Aorta (tissue), 5 donors: ENCODE measurements at places on chromosomes 16 and 17. TPM values are rescaled to one million over a fixed set of nuclear protein-coding genes. Genes with fewer than 3 reads are reported as not detected.

The KRTAP4-1 gene
- not detected for total RNA-seq

DNA sequence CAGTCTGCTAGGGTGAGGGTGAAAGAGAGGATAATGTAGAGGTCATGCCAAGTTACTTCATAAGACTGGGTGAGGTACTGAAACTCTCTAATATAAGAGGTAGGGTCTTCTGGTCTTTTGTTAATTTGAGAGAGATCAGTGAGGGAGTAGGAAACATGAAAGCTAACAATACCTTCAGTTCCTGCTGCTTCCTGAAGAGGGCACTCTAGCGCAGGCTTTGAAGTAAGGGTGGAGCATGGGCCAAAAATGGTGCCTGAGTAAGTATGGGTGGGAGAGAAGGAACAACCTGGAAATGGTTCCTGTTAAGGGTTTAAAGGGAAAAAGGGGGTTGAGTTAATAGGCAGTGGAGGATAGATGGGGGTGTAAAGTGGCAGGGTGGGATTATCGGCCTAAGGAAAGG, 2449.5 kb downstream of the TP53TG3F start:
- no peaks in the 10 kb centered on the region for H3K36me3 ChIP-seq
- H3K4me1 ChIP-seq, result no peaks in the 10 kb centered on the region
- H3K4me3 ChIP-seq, result no peak overlapping the region
- no peak for DNase-seq
- H3K27me3 ChIP-seq, result no peaks in the 10 kb centered on the region
- no peak overlapping the region for H3K27ac ChIP-seq

DNA sequence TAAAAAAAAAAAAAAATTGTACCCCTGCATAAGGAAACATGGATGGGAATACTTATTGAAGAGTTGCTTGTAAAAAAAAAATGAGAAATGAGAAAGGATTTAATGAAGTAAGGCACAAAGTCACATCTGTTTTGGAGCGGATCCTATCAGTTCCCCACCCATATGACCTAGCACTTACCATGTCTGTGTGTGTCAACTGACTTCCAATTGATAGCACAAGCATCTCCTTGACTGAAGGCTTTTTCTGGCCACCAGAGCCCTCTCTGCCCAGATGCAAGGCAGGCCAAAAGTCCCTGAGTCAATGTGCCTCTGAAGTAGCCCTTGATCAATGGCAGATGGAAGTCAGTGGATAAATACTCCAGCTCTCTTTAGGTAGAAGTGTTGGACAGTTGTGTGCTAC, 13.4 kb upstream of the NLK start:
- H3K36me3 ChIP-seq, result no peaks in the 10 kb centered on the region
- no peak overlapping the region for H3K27ac ChIP-seq
- no peak overlapping the region for H3K4me3 ChIP-seq

DNA sequence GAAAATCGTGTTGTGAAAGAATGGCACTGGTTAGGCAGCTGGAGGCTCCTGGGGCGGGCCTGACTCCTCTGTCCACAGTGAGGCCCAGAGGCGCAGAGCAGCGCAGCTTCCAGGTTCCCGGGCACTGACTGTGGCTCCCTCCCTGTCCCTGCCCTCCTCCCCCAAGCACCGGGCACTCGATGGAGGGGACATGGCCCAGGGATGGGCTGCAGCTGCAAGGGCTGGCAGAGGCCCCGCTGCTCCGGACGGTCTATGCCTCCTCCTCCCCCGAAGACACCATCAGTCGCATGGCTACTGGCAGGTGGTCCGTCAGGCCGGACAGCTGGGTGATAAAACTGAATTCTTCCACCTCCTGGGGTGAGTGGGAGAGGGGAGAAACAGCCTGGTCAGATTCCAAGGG, 50.1 kb downstream of the PRMT7 start:
- no peak overlapping the region for H3K4me3 ChIP-seq
- H3K27me3 ChIP-seq, result no peaks in the 10 kb centered on the region
- no peak overlapping the region for H3K27ac ChIP-seq
- H3K4me1 ChIP-seq, result no peaks in the 10 kb centered on the region

The CCL4 gene
- total RNA-seq, result 6.4 TPM

DNA sequence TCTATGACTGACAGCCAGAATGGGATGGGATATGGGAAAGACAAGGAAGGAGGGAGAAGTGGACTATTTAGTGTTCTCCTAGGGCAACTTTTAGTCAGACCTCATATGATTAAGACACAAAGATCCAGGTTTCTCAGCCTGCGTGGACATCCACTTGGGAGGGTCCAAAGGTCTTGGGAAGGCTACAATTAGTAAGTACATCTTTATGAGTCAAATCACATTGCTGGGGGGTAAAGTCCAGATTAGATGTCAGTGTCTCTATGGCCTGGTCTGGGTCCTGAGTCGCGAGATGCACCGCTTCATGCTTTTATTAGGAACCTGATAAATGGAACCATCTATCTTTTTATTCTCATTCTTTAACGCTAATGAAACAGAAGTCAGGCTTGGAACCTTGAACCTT, 378.4 kb upstream of the ASIC2 start:
- H3K27ac ChIP-seq, result no peak overlapping the region
- no peak for DNase-seq
- no peak overlapping the region for H3K4me3 ChIP-seq
- H3K27me3 ChIP-seq, result no peaks in the 10 kb centered on the region
- H3K4me1 ChIP-seq, result no peaks in the 10 kb centered on the region
